Natural killer cell (primary cell): ENCODE measurements at places on chromosomes 6 and 20. TPM values are rescaled to one million over a fixed set of nuclear protein-coding genes. Genes with fewer than 3 reads are reported as not detected.

DNA sequence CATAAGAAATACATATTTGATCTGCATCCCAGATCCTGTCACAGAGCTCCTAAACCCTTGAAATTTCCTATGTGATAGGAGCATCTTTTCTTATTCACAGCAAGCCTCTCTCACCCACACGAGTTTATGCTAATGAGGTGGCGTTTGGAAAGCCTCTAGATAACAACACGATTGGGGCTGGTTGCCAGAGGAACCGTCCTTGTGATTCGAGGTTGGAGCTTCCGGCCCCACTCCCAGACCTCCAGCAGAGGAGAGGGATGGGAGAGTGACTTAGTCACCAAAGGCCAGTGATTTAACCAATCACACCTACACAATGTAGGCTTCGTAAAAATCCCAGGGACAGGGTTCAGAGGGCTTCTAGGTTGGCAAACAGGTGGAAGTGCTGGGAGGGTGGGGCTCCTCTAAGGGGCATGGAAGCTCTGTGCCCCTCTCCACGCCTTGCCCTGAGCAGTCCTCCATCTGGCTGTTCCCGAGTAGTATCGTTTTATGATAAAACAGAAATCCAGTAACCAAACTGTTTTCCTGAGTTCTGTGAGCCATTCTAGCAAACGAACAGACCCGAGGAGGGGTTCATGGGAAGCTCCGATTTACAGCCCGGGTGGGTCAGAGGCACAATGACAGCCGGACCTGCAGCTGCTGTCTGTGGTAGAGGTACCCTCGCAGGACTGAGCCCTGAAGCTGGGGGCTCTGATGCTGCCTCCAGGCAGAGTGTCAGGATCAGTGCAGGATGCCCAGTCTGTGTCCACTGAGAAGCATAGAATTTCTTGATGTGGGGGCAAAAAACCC, 238.1 kb upstream of the ARID1B start:
- DNase-seq = no peak
- no peak overlapping the region for H3K4me3 ChIP-seq
- H3K27ac ChIP-seq = no peak overlapping the region
- H3K4me1 ChIP-seq = no peaks in the 10 kb centered on the region
- no peaks in the 10 kb centered on the region for H3K36me3 ChIP-seq

SLC22A23 gene
- total RNA-seq = 0.24 TPM

GRCh38 chr6:106134906-106135634, 48.9 kb downstream of the PRDM1 start:
- H3K27ac ChIP-seq = no peak overlapping the region
- DNase-seq = no peak
- no peak overlapping the region for H3K4me3 ChIP-seq
- no peaks in the 10 kb centered on the region for H3K4me1 ChIP-seq

GRCh38 chr6:106066989-106067388, 19.1 kb upstream of the PRDM1 start:
- H3K27me3 ChIP-seq = no peaks in the 10 kb centered on the region
- no peak for DNase-seq
- H3K4me3 ChIP-seq = no peak overlapping the region
- H3K36me3 ChIP-seq = no peaks in the 10 kb centered on the region
- no peak overlapping the region for H3K27ac ChIP-seq

CALHM5 gene
- 0.05 TPM for total RNA-seq
